ENCODE measurements at places on chromosomes 3 and 15.

DNA sequence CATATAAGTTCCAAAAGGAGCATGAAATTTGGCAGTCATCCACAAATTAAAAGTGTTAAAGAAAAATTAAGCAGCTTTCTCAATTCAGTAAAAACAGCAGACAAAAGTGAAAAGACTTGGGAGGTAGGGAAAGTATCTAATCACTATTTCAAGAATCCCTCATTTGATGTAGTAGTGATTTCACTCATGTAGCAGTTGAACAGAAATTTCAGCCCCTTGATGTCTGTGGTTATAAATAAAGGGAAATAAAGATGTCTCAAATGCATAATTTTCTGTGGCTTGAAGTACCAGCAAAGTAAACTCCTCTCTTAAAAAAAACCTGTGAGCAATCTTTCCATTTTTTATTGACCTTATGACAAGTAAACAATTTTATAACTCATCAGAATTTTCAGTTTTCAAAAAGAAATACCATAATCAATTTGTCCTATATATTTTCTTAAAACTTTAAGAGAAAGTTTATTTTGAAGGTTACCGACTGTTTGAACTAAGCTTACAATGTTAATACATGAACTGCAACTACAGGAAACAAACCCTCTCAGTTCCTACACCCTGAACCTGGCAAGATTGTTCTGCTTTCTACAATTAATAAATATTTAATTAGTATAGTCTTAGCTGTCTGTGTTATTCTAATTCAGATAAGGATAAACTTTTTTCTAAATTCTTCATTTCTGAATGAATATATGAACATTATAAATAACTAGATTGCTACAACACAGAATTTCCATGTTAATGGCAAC is 94.2 kb downstream of the CBLB start:
- no peak for DNase-seq

DNA sequence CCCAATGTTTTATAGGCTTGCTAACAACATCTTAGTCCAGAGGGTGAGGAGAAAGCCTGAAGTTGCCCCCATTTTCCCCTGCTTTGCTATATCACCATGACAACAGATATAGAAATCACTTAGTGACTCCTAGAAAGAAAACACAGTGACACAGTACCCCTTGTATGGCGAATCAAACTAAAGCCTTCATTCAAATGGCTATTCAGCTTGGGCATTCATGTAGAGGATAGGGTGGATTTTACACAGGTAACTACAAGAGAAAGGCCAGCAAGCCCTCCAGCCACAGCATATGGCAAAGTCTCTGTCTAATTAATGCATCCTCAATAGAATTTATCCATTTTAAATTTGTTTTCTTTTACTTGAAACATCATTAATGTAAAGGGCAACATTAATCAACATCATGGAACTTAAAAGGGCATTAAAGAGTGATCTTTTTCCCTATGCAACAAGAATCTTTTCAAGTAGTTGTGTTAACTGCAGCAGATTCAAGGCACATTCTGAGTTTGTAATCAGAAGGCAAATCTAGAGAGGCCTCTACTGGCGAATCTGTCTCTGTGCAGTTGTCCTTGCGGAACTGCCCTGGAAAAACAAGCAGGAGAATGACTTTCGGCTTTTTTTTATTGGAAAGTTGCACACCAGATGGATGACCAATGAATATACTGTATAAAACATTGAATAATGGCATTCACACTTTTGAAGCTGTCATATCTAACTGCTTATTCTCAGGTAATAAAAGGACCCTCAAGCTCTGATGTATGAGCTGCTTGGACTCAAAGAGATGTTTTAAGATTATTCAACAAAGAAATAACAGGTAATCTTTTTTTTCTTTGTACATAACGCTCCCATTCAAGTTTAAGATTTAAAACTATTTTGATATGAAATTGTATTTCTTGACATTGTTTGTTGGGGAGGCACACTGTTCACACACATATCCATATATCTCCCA is 621.7 kb upstream of the AGTR1 start:
- no peak for DNase-seq

- no peak for DNase-seq
Measured at GRCh38 chr3:183161552-183162336, 790 bp downstream of the LAMP3 start.

DNA sequence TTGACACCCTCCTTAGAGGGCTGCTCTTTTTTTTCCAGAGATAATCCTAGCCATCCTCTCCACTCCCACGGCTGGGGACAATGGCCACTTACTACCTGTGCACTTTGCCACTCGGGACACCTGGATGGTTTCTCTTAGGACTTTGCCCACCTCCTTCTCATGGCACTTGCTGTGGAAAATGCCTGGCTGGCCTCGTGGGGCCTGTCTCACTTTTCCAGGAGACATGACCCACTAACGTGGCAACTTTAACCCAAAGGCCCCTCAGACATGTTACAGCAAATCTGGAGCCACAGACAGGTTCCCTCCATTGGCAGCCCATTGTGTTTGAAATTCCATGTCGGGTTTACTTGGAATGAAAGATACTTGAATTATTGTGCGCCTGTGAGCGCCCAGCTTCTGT is 29.4 kb upstream of the ESYT3 start:
- DNase-seq: no peak

DNA sequence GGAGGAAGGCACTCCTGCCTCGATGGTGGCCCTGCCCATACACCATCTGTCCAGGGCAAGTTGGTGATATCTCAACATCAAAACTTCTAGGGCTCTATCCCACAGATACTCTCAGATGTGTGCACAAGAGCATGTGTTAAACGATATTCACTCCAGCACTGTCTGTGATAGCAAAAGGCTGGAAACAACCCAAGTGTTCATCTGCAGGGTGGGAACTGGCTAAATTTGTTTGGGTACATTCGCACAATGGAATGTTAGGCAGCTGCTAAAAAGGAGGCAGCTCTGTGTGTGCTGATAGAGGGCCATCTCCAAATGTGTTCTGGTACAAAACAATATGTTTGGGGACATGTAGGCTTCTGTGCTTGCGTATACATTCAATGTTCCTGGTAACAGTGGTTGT is 19.8 kb downstream of the IGDCC4 start:
- no peak for DNase-seq

All from NCI-H187 (cell line).